Activated CD8-positive, alpha-beta memory T cell treated with anti-CD3 and anti-CD28 coated beads for 4 hours (primary cell): ENCODE measurements at places on chromosomes 6 and 20.

DNA sequence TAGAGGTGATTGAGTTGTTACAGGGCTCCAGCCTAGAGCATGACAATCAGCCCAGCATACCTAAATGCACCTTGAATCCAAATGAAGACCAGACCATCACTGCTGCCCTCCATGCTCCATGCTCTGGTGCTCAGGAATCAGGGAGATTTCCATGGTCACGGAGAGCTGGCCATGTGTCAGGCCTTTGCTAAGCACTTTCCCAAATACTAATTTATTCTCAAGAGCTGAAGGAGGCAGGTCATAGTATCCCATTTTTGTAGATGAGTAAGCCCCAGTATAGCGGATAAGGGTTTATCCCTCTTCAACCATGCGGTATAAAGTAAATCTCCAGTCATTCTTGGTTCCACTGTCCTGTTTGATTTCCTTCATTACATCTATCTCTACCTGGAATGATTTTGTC is 240.8 kb downstream of the TFAP2A start:
- DNase-seq, result no peak

- DNase-seq, result no peak
Observed at GRCh38 chr20:13422637-13423036, 201.6 kb downstream of the ISM1 start.

GRCh38 chr6:87574237-87574804 is 15.5 kb downstream of the RARS2 start:
- DNase-seq, result no peak

DNA sequence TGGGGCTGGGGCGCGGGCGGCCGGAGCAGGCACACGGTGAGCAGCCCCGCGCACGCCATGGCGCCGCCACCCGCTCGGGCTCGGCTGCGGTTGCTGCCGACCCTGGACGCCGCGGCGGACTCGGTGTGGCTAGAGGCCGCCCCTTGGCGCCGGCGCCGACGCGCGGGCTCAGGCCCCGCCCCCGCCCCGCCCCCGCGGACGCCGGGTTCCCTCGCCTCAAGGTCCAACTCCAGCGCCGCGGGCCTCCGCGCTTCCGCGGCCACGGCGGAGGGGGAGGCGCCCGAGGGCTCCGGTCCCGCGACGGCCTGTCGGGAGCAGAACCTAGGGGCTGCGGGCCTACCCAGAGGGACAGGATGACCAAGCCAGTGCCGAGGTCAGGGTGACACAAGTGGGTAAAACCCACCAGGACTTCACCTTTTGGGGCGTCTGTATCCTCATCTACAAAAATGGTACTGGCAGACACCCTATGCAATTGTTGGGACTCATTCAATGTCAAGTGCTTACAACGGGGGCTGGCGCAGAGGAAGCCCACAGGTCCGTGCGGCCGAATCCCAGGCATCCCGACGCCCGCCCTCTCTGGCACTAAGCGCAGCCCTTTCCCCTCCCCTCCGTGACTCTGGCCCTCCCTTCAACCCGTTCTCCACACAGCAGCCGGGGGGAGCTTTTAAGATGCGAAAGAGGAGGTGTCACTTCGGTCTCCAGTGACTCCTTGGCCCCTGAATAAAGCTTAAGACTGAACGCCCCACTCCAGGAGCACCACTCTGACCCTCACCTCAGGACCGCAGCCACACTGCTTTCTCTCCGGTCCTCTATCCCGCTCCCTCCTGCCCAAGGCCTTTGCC is at the start of gene NECAB3:
Gene NECAB3, minus strand, starts transcription at position 135 of the 842 bp plus-strand sequence. Its CDS starts 76 bp downstream, at position 59.
- no peak for DNase-seq

- no peak for DNase-seq
Observed at GRCh38 chr6:14974792-14975470, 270.9 kb upstream of the JARID2 start.

- DNase-seq, result no peak
Observed at GRCh38 chr6:109121411-109121810, 26.1 kb downstream of the CEP57L1 start.

GRCh38 chr6:36885461-36886401 is at the start of gene C6orf89:
Gene C6orf89, plus strand, starts transcription at chr6:36885952. Its CDS starts 13,493 bp downstream, at chr6:36899445.
- peak; percentile 92 for DNase-seq

- no peak for DNase-seq
Observed at GRCh38 chr6:50819904-50820868, 1.5 kb downstream of the TFAP2B start.

GRCh38 chr6:41451515-41452163 is 94.5 kb upstream of the FOXP4 start:
- DNase-seq, result no peak

DNA sequence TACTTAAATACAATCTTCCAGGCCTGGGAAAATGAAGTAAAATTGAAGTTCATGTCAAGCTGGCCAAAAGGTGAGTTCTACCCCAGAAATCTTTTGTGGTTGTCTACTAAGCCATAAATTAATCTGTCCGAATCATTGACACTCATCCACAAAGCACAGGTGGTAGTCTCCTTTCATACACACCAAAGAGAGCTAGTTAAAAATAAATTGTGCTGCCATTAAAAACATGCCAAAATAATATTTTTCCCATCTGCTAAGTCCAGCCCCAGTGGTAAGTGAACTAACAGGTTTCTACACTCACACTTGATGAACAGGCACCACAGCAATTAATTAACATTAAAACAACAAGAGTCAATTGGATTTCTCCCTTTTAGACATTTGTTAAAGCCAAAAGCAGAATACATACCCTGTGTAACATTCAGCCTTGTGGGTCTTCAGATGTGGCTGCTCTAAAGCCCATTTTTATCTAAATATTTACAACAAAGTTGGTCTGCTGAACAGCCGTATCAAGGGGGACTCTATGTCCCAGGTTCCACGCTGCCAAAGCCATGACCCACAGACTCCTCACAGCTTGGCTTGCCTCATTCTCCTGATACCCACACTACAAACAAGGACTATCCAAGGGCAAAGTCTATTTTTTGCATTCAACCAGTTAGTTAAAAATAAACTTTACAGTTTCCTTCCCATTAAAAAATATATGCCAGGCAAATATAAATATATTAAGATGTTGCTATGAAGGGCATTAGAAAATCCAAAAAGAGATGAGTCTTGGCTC is 490.4 kb downstream of the BMP2 start:
- DNase-seq, result no peak

GRCh38 chr6:45072016-45072415 is 256.1 kb upstream of the RUNX2 start:
- no peak for DNase-seq

- no peak for DNase-seq
Observed at GRCh38 chr20:40481337-40481736, 207.7 kb downstream of the MAFB start.

DNA sequence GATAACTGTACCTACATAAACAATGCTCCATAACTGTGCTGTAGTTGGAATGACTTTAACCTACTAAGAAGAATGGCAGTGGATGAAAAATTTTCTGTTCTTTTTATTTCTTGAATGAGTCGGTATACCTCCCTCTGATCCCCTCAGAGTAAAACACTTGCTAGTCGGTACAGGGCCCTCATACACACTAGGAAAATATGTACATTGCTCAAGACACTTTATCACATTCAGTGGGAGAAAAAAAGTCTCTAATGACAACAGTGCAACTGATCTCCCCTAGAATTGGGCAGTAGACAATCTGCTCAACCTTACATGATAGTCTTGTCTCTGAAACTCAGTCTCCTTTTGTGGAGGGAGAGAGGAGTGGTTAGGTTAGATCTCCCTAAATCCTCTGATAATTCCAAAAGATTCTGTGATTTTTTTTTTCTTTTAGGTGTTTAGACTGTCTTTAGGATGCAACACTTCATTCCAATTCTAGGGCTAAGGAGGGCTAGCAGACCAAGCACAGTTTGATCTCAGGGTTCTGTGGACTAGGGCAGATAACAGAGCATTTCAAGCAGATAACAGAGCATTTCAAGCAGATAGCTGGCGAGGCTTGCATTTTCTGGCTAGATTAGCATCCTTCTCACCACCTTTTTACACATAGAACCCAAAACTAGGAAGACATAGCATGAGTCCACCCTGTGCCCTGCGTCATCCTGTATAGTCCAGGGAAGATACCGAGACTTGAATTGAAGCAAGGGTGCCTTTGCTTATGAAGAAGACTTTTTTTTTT is 100.3 kb upstream of the TNFAIP3 start:
- no peak for DNase-seq

GRCh38 chr20:51127713-51128112 is 104.8 kb upstream of the KCNG1 start:
- DNase-seq, result no peak

- no peak for DNase-seq
Observed at GRCh38 chr6:47072667-47073066, 30.5 kb upstream of the ADGRF1 start.

DNA sequence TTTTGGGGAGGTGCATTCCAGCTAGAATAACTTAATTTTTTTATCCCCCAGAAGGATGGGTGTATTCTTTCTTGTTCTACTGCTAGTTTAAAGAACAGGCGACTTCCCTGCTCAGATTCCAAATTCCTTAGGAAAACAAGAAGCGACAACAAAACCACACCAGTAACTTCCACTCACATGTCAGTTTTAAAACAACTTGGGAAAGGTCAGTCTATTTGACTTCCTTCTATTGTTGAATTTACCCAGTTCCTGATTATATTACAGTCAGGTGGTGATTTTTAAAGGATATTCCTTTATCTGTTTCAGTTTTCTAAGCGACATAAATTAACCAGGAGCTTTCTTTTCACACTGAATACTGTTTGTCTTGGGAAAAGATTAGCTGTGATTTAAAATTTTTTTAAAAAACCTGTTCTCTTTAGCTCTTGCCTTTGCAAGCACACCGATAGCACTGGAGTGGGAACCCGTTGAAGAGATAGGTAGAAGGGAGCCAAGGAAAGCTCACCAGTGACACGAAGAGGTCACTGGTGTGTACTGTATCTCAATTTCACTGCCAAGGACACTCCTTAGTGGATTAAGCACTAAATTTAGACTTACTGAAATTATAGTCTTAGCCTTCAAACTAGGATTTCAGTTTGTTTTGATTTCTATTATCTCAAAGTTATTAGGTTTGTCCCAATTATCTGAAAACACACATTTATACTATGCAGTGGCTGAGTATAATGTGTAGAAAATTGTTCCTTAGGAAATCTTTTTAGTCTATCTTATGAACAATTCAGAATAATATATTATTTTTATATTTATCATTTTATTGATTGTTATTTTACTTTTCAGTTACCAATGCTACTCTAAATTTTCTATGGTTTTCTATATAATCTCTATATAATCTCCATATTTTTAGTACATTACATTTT is 22.3 kb downstream of the MARCKS start:
- no peak for DNase-seq

DNA sequence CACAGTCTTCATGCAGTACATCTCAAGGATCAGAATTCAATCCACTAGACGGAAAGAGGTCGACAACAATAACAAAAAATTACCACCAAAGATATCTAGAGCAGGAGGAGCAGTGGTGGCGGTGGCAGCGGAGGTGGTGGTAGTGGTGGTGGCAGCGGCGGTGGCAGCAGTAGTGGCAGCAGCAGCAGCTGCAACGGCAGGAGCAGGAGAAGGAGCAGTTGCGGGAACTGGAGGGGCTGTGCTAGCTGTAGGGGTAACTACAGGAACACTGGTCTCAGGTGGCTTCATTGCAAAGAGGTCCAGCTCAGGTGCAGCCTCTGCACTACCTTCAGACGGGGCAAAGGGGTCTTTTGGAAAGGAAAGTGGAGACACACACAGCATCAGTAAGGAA is 81.1 kb downstream of the PRSS35 start:
- no peak for DNase-seq

GRCh38 chr6:107560657-107561056 is 70.7 kb downstream of the SOBP start:
- DNase-seq, result no peak

DNA sequence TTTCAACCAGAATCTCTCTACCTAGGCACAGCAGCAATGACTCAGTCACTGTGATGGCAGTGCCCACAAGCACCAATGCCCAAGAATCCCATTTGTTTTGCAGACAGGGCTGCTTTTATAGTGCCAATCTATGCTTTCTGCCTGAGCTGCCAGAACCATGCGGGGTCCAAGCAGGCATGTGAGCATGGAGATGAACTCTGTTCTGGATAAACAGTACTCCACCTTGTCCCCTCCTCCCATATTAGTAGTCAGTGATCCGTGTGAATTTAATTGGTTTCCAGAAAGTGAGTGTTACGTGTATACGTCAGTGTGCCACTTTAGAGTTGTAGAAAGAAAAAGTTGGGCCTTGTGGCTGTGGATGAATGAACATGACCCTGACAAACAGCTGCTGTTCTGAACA is 79.4 kb downstream of the SASH1 start:
- no peak for DNase-seq

DNA sequence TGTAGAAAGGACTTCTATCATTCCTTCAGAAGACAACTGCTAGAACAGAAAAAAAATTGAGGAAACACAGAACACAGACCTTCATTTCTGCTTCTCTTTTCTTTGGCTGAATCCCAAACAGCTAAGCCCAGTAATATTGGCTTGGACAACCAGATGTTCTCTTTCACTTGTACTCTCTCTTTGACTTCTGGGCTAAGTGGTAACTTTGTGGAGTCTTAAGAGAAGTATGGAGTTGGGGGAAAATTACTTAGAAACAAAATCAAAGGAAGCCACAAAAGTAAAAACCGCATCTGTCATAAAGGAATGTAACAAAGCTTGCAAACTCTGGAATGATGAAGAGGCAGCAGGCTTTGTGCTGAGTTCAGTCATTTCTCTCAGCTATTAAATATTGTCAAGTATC is 587.5 kb downstream of the CBLN4 start:
- no peak for DNase-seq

DNA sequence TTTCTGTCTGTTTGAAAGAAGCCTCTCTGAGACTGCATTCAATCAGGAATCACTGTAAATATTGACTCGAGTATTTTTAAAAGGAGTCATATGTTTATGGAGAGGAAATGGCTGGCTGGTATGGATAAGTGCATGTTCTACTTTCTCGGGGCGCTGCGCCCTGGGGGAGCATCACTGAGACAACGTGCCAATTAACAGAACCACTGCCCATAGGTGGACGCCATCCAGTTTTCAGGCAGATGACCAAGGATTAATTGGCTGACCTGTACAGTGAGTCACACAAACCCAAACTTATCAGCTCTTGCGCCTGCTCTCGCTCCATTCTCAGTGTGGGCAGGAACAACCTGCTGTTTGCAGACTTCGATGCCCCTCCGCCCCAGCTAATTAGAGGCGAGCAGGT is 571.2 kb downstream of the QKI start:
- DNase-seq, result no peak

DNA sequence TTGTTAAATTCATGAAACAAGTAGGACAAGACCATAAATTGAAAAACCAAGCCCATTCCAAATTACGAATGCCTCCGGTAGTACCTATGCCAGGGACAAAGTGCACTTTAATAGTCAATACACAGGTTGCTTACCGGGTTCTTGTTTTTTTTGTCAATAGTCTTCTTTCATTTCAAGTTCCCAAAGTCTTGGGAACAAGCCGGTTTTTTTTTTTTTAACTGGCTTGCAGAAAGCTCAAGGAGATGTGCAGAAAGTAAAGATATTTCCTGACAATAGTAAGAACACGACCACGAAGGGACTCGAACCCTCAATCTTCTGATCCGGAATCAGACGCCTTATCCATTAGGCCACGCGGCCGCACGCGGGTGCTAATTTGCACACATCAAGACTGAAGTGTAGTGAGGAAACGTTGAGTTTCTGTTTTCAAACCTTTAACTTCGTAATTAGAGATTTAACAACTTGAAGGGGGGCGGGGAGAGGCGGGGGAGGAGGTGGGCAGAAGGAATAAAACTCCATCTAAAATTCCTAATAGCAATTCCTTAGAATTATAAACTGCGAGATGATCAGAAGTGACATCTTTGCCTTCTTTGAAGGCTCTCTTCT is 181.0 kb downstream of the TRIM27 start:
- no peak for DNase-seq
